ENCODE measurements at places on chromosomes 2 and 18.

- no peak for DNase-seq
Observed at GRCh38 chr18:62576845-62577512, 54.2 kb downstream of the ZCCHC2 start.

DNA sequence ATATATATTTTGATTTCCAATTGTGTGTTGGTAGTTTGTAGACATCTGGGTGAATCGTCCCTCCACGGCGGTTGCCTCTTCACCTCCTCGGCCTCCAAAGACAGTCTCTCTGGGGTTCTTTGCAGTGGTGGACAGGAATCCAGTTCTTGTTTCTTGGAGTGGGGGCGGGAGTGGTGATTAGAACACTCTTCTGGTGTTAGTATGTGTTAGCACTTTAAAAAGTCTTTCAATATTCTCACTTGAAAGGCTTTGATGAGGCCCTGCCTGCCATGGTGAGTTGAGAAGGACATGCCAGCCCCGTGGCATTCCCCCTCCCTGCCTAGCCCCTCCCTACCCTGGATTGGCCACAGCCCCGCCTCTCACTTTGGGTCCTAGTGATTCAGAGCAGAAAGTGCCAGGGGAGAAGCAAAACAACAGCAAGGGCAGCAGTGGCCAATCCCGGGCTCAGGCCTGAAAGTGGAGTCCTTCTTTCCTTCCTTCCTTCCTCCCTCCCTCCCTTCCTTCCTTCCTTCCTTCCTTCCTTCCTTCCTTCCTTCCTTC lies 316.8 kb upstream of the HS6ST1 start:
- DNase-seq, result no peak

- DNase-seq, result no peak
Observed at GRCh38 chr2:118654945-118655344, 192.5 kb downstream of the EN1 start.

DNA sequence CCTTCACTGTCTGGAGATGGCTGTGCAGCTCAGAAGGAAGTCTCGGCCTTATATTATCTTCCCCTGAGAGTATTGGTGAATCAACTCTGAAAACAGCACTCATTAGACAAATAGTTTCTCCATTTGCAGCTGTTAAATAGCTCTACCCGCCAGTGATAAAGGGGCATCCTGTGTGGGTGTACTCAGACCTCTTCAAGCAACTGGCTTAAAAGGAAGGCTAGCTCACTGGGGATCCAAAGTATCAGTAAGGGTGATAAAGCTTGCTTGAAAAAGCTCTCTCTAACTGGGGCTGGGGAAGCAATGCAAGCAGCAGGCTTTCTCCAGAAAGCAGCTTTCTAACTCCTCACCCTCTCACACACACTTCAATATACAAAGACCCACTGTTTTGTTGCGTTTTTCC lies 64.9 kb upstream of the PSMD14 start:
- no peak for DNase-seq

- no peak for DNase-seq
Observed at GRCh38 chr2:200317975-200318374, 11.5 kb downstream of the SPATS2L start.

DNA sequence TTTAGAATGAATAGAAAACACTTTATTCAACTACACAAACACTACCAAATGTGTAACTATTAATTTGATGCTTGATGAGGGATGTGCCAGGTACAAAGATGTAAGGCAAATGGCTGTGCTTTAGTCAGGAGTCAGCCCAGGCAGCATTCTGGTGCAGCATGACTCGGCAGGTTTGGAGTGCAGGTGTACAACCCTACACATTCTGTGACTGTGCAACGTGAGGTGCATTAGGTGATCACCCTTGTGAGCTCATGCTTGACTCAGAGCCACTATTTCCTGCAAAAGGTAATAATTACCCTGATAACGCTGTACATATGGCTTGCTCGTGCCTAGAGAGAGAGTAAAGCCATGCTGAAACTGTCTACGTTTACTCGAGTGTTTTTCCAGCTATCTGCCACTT lies 288.7 kb upstream of the DSEL start:
- no peak for DNase-seq

GRCh38 chr2:121092095-121092494 lies 192.9 kb downstream of the TFCP2L1 start:
- no peak for DNase-seq

GRCh38 chr2:126749537-126749936 lies 93.6 kb downstream of the GYPC start:
- DNase-seq, result no peak

GRCh38 chr2:166900700-166901099 lies 12.4 kb downstream of the XIRP2 start:
- no peak for DNase-seq

- DNase-seq, result no peak
Observed at GRCh38 chr18:28666216-28666615, 489.3 kb upstream of the CDH2 start.

- no peak for DNase-seq
Observed at GRCh38 chr2:162258169-162258568, 14.9 kb upstream of the FAP start.

DNA sequence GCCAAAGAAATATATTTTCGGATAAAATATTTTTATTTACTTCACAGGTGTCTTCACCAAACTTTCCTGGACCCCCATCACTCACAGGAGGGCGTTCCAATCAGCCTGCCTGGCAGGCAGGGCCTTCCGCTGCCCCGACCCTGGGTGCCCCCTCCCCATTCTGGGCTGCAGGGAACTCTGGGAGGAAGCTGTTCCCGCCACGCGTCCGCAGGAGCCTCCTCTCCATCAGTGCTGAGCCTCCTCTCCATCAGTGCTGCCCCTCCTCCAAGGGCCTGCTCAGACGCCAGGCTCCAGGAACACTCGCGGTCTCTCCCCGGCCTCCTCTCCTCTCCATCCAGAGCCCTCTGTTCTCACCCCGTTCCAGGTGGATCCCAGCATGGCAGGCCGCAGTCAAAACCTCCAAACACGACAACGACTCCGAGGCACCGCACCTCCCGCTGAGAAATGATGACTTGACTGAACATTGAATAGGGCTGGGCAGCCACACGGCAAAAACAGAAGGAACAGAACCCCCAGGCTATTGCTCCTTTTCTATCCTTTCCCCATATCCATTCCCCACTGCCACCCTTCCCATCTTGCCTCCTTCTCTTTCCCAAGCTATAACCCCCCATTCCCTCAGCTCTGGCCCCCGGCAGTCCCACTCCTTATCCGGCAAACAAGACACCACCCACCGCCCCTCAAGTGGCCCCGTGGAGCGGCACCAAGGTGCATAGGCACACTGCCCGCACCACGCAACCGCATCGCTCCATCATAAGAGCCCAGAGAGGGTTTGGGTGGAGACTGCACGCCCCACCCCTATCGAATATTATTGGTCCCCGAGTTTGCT lies 268.6 kb upstream of the RAB6C start:
- DNase-seq, result no peak

- no peak for DNase-seq
Observed at GRCh38 chr2:95669441-95669991, 77.7 kb downstream of the TRIM43 start.

DNA sequence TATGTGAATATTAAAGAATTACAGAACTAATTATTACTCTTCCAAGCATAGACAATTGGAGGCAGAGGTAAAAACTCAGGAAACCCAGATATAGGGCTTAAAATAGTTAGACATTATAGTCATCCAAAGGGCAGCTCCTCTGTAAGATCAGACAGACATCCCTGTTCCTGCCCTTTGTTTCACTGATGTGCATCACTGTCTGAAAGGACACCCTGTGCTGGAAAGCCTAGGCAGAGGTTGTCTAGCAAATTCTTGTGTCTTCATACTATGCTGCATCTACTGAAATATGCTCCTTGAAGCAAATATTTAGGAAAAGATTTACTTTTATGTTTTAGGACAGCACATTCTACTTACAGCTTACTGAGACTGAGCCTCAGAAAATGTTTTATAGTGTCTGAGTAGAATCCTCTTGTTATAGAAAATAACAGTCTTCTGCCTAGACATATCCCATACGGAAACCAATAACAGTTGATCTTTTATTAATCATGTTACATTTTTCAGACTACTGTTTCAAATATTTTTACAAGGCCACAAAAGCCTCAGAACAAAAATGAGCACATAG lies 977.3 kb upstream of the CDH2 start:
- no peak for DNase-seq

DNA sequence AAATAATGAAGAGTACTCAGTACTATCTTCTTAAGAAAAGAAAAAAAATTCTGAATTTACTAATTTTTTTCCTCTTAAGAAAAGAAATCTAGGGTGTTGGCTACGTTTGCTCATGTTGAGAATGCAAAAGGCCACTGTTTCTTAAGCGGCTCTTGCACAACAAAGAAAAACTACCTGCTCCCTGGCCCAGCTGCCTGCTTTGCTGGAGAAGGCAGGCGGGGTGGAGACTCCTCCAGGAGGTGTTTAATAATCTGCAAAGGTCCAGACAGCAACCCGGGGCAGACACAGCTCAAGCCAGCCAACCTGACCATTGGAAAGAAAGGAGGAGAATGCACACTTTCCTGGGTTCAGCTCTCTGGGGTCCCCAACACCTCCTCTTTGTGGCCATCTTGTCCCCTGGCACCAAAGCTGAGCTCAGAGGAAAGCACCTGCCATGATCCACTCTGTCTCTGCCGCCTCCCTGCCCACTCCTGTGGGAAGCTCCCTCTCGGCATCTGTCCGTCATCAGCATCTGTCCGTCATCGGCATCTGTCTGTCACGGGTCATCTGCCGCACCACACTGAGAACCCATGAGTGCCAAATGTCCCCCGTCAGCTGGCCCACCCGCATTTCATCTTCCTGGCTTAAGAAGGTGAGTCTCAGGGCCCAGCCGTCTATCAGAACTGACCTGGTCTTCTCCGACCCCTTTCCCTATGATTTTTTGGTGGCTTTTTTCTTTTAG lies 11.9 kb downstream of the ZNF516 start:
- no peak for DNase-seq

DNA sequence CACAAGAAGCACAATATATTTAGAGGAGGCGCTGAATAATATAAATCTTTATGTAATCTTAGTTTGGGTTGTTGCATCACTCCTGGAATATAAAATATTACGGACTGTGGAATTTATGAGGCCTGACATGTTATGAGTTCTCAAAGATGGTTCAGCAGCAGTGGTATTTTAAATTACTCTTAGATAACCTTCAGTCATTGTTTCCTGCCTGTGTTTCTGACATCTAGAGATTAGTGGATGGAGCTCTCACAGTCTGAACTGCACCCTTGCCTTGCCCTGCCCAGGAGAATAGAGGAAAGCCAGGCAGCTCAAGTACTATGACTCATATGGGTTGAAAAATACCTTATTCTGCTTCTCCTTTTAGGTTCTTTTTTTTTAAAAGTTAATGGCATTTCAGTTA lies 70.0 kb downstream of the ACSL3 start:
- no peak for DNase-seq

- no peak for DNase-seq
Observed at GRCh38 chr2:181786371-181787228, 104.9 kb upstream of the ITPRID2 start.

- no peak for DNase-seq
Observed at GRCh38 chr2:184597571-184597991, 748 bp upstream of the ZNF804A start.

DNA sequence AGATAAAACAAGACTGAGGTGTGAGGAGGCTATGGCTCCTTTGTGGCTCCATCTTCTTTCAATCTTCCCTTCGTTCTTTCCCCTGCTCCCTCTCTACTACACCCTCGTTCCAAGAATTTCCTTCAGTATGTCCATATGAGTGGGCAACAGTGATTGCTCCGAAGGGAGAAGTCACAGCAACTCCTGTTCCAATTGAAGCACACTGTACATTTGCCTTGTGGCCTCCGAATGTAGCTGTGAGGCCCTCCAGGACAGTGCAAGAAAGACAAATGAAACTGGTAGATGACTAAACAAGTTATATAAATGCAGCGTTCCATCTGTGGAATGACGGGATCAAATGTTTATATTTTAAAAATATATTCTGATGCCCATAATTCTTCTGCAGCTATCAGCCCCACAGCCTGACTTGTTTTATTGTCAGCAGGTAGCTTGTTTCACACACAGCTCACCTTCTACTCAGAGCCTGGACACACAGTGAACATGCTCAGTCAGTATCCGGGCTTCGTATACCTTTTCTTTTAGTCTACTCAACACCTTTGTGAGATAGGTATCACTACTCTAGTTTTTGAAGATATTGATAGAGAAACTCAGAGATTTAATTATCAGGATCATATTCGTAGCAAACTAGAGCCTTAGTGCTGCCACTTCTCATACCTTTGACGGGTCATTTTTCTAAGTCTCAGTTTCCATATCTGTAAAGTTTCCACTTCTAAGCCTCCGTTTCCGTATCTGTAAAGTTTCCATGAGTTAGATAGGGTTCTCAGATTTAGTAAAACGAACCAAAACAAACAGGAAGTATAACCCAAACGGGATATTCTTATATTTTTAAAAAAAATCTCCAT lies 216.7 kb upstream of the STON1 start:
- DNase-seq, result no peak

GRCh38 chr2:66574701-66575624 lies 140.0 kb downstream of the MEIS1 start:
- DNase-seq, result no peak

DNA sequence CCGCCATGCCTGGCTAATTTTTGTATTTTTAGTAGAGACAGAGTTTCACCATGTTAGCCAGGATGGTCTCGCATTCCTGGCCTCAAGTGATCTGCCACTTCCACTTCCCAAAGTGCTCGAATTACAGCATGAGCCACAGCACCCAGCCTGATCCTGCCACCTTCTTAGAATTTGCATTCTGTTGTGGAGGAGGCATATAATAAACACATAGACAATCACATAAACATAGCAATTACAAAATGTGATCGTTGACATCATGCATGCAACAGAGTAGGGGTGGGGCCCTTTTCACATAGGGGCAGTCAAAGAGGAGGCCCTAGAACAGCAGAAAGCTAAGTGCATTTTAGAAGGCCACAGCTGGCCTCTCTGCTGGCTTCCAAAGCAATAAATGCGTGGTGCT lies 39.9 kb upstream of the TSPYL6 start:
- DNase-seq, result no peak

DNA sequence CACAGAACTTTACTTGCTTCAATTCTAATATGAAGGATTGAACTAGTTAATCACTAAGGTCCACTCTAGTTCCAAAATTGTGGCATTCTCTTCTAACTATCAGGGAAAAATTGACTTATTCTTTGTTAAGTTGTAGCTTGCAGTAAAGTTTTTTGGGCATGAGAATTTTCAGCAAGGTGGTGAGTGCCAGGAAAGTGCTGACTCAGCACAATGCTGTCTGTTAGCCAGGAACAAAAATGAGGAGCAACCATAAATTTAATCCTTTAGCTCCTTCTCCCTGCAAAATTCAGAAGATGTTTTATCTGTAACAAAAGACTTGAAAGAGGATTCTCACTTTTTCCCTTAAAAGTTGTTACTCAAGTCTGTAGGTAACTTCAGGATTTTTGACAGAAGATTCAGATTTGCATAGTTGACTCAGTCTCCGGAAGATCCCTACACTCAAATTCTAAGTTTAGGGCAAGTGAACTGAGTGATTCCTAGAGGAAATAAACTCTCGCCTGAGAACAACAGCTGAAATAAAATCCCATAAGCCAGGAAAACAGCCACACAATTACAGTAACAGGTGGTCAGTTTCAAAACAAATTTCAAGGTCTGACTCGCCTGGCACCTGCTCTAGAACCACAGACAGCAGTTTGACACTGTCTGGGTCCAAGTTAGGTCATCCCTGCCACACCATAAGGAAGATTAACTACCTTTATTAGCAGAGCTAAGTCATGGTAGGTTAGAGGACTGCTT lies 20.2 kb upstream of the DARS1 start:
- DNase-seq, result no peak

- DNase-seq, result no peak
Observed at GRCh38 chr2:149099298-149099697, 60.8 kb downstream of the LYPD6B start.
